ENCODE measurements at places on chromosomes 16 and 17.

GRCh38 chr16:72044296-72044695, 10.0 kb upstream of the HP start:
- DNase-seq = no peak

DNA sequence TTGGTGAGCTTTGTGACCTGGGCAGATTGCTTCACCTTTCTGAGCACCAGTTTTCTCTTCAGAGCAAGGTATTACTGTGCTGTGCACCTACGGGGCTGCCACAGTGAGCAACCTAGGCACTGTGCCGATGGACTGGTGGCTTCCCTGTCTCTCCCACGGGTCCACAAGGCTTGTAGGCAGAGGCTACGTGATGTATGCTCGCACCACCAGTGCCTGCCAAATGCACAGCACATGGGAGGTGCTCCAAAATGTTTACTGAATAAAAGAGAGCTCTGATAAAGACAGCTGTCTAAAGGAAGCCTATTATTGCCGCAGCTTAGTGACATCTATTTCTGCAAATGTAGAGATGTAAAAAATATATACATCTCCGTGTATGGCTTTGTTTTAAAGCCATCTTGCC, 139.2 kb downstream of the CDK5R1 start:
- DNase-seq = no peak

DNA sequence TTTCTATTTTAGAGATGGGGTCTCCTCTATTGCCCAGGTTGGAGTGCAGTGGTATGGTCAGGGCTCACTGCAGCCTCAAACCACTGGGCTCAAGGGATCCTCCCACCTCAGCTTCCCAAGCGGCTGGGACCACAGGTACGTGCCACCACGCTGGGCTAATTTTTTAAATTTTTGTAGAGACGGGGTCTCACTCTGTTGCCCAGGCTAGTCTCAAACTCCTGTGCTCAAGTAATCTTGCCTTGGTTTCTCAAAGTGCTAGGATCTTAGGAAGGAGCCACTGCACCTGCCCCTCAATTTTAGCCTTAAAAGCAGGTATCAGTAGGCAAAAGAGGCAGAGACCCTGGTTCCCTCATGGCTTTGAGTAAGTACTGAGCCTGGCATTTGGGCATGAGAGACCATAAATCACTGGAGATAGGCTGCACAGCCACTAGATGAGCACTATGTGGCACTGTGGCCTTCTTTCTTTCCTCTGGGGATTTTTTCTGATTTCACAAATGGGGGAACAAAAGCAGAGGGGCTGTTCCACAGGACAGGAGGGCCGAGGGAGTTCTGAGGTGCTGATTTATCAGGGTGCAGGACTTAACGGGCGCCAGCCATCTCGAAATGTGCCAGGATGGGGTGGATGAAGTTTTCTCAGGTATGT, 82.2 kb downstream of the PLXDC1 start:
- DNase-seq = peak; percentile 82

- peak; percentile 63 for DNase-seq
Observed at GRCh38 chr17:64406321-64407200, 15.9 kb upstream of the PECAM1 start.

DNA sequence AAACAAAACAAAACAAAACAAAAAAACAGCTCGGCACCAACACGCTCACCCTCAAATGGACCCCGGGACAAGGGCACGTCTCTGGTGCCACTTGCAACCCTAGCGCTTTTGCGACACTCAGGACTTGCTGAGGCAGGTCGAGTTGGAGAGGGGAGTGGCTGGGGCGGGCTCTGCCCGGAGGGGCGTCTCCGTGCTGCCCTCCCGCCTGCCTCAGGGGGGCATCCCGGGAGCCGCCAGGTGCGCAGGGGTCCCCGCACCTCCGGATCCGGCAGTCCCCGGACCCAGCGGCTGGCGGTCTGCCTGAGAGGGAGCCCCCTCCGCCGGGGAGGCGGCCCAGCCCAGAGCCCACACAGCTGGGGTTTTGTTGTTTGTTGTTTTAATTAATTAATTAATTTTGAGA, at the start of gene SLC52A1:
Gene SLC52A1 (minus strand): TSS at position 112 of the 400 bp plus-strand sequence. CDS start 820 bp downstream, outside the sequence.
- DNase-seq = peak; percentile 64

GRCh38 chr17:35548208-35548810, 10.8 kb upstream of the SLFN12L start:
- no peak for DNase-seq

DNA sequence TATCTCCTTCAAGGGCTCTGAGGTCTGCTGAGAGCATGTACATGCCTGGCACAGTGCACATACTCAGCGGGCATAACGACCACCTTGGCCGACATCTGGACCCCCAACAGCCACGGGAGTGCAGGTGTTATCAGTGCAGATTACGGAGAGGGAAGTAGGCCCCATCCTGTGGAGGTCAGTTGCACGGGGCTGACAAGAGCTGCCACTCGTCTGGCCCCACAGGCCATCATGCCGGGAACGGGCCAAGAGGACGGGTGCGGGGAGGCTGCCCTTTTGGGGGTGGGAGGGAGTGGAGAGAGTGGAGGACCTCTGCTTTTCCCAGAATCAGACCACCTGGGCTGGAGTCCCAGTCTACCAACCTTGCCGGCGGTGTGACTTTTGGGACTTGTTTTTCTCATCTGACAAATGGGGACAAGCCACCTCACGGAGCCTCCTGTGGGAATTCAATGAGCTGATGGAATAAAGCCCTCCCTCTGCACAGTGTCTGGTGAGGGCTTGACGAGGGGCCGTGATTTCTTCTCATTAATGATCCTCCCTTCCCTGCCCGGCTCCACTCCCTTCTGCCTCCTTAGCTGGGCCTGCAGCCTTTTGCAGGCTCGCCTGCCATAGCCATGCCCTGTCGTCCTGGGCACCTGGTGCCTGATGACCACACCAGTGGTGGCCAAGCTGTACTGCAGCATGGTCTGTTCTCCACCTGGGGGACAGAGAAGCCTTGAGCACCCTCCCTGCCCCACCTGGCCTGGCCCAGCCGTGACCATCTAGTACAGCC, 4.6 kb downstream of the PRSS33 start:
- peak; percentile 55 for DNase-seq

DNA sequence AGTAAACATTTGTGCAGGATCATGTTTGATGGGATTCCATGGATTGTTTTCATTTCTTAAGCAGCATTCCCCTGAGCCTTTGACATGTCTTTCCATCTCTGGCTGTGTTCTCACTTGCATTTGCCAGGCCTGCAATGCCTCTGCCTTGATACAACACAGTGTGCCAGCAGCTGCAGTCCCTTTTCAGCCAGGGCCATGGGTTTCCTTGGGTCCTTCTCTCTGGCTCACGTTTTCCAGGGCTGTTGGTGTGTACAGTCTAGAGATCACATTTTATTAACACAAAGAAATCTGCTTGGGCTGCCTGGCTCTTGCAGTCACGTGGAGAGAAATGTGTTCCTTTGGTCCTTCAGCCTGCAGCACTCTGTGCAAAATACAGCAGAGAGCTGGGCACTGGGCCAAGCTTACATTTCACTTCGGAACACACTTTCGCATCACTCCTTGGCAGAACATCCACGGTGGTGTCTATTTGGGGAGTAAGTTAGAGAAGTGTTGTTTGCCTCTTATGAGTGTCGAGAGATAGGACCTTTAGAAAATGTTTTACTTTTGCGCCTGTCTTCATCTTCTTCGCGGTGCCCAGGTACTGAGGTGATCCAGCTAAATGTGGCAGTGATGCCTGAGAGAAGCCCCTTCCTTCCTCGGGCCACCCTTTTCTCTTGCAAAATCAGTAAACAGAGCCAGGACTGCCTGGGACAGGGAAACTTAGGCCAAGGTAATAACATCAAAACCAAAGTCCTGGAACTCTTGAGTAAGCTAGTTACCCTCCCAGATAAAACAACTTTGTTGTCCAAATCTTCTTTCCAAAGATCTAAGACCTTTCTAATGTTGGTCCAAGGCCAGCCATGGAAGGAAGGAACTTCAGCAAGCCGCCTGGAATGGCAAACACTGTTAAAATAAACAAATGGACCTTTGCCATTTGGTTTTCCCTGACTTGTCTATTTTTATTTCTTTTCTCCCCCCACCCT, 20.9 kb downstream of the HLF start:
- no peak for DNase-seq

GRCh38 chr17:42563950-42564349, 2.0 kb downstream of the COASY start:
- no peak for DNase-seq

- DNase-seq = peak; percentile 51
Observed at GRCh38 chr17:7846765-7847661, 7.9 kb upstream of the TMEM88 start.

DNA sequence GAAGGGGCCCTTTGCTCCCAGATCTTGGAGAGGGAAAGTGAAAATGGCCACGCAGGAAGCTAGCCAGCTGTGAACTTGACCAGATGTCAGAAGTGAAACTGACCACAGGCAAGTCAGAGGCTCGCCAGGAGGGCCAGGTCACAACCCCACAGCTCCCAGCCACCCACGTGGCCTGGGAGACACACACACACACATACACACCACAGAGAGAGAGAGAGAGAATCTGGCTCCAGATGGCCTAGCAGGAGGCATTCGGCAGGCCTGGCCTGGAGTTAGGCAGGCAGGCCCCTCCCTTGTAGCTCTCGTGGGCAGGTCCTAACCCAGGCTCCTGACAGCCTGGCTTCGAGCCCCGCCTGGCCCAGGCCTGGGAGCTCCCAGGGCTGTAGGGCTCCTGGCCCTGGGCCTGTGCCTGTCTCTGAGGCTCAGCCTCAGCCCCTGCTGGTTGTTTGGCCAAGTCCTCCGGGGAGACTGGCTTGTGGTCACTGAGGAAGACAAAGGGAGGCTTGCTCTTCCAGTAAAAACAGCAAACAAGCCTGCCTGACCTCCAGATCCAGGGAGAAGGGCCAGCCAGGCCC, 20.2 kb downstream of the NGFR start:
- peak; percentile 83 for DNase-seq

DNA sequence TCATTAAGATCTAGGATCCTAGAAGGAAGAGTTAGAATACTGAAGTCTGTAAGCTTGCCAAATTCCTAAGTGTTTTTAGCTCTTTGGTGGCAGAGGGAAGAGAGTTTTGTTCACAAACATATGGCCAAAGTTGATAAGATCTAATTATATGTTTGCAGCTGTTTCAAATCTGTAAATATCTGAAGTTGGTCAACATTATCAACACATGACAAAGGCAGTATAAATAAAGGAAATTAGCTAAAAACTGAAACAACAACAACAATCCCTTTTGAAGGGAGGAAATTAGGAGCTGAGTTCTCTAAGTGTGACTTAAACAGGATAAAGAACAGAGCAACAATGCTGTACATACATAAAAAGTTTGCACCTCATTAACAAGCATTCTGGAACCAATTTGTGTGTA, 208.7 kb downstream of the KCNJ2 start:
- no peak for DNase-seq

GRCh38 chr17:50682938-50683337, 24.8 kb downstream of the ANKRD40 start:
- no peak for DNase-seq

- DNase-seq = no peak
Observed at GRCh38 chr17:6994118-6994598, 1.7 kb upstream of the ALOX12 start.

DNA sequence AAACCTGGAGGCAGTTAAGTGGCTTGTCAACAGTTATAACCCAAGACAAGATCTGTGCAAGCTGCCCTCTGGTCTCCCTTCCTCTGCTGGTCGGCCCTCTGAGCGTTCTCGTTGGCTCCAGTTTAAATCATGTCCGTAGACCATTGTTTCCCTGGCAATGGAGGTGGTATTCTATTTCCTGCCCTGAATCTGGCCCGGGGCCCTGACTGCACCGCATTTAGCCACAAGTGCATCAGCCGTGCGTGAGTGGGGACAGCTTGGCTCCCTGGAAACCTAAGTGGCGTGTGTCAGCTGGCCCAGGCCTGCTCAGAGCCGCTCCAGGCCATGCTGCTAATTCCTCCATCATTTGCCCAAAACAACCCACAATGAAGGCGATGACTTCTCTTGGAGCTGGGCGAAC, 15.0 kb upstream of the MYLK3 start:
- no peak for DNase-seq

DNA sequence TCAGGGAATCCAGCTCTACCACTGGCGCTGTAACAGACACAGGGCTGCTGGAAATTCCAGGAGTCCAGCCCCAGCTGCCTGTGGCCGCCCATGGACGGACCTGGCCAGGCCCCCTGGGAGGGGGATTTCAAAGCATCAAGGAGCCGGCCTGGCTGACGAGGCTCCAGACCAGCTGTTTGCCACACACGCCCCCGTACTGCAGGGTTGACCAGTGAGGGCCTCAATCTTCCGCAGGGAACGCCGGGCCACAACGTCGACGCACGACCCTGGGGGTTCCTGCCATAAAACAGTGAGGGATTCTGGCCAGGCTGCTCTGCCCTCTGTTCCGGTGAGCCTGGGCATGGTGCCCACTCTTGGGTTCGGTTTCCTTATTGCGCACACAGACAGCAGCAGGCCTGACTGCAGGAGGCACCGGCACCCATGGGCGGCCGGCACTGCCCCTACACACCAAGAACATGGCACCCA, 3.7 kb downstream of the LMF1 start:
- no peak for DNase-seq

- peak; percentile 75 for DNase-seq
Observed at GRCh38 chr16:3012828-3013420, at the start of gene CLDN9. TSS of gene CLDN9 (plus strand) at chr16:3012923. CDS start at chr16:3013363, 440 bp downstream.

DNA sequence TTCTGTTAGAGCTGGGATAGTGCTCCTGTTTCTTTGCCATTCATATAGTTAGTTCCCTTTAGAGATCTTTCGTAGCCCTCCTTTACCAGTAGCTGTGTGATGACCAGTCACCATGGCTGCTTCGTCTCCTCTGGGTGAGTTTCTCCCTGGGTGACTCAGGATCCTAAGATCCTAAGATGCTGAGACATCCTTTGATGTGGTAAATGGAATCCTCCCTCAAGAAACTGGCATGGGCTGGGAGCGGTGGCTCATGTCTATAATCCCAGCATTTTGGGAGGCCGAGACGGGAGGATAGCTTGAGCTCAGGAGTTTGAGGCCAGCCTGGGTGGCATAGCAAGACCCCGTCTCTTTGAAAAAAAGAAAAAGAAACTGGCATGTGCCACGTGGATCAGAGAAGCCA, 5.9 kb downstream of the PHAF1 start:
- DNase-seq = no peak

- peak; percentile 97 for DNase-seq
Observed at GRCh38 chr16:75110637-75111513, 5.7 kb downstream of the LDHD start.

DNA sequence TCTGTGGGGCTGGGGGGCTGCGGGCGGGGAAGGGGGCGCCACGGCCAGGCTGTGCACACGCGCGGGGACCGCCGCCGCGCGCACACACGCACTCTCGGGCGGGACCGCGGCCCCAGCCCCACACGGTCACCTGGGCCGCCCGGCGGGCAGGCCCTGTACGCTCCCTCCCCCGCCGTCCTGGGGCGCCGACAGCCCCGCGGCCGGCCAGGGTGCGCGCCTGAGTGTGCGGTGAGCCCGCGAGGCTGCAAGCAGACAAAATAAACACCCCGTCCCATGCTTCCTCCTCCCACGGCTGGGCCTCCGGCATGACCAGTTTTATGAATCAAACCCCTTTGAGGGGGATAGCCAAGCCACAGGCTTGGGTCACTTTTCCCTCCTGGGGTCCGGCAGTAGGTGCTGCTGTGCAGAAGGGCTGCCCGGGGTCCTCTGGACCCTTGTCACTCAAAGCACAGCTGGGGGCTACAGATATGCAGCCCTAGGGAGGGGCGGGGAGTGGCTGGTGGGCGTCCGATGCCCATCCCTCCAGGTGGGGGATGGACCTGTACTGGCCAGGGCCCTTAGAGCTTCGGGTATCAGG, 441 bp downstream of the VASN start:
- DNase-seq = no peak

GRCh38 chr17:78412403-78412802, 34.0 kb downstream of the PGS1 start:
- DNase-seq = peak; percentile 54

GRCh38 chr16:51271156-51271701, 120.2 kb upstream of the SALL1 start:
- no peak for DNase-seq

GRCh38 chr17:79325709-79326430, 251.2 kb downstream of the ENGASE start:
- peak; percentile 69 for DNase-seq

Data from GM23338 (cell line).